ENCODE measurements at places on chromosomes 11 and 22.

DNA sequence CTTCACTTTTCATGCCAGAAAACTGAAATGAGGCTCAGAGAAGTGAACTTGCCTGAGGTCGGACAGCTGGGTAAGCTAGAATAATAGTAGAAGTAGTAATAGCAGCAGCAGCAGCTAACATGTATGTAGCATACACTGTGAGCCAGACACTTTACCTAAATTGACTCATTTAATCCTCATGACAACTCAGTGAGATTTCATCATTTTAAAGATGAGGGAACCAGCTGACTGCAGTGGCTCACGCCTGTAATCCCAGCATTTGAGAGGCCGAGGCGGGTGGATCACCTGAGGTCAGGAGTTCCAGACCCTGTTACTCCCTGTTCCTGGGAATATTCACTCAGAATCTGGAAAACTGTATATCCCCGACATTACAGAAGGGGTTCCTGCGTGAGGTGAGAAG is 154.5 kb downstream of the DBX1 start:
- no peak for DNase-seq

- DNase-seq, result no peak
Measured at GRCh38 chr11:134126217-134126822, 57.4 kb downstream of the JAM3 start.

DNA sequence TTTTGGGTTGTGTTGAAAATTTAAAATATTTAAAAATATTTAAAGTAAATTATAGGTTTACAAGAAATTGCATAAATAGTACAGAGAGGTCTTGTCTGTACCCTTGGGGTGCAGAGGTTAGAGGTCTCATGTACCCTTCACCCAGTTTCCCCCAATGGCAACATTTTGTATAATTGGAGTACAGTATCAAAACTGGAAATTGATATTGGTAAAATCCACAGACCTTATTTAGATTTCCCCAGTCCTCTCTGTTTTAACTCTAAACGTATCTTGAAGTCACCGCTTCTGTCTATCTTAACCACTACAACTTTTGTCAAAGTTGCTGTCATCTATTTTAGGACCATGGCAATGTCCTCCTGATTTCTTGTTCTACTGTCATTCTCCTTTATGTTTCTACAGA is 10.9 kb downstream of the THY1 start:
- DNase-seq, result no peak

GRCh38 chr22:37303821-37304274 is 21.5 kb downstream of the CYTH4 start:
- DNase-seq, result no peak

DNA sequence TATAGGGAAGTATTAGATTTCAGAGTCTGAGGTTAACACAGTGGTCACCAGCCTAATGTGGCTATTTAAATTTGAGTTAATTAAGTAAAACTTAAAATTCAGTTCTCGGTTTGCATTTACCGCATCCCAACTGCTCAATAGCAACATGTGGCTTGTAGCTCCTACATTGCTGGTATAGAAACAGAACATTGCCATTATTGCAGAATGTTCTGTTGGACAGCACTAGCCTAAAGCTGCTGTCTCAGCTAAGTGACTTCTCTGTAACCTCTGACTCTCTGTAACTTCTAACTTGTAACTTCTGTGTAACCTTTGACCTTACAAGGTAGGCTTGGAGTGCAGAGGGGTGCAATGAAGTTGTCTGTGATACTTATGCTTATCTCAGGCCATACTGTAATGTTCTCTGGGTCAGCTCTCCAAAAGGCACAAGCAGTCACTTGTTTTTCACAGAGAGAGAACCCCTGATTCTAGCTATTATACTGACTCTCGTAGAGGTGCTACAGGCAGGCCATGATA is 78.7 kb downstream of the ZNRF3 start:
- no peak for DNase-seq
